ENCODE measurements at places on chromosomes 7 and 10. TPM values are rescaled to one million over a fixed set of nuclear protein-coding genes. Genes with fewer than 3 reads are reported as not detected.

Gene PITX3
- total RNA-seq, result 0.14 TPM

Gene TACC2
- total RNA-seq, result 25.2 TPM

Gene HTR5A
- total RNA-seq, result not detected

Gene TPK1
- total RNA-seq, result 3.8 TPM

Gene C10orf71
- total RNA-seq, result not detected

Gene ECHDC3
- 31.6 TPM for total RNA-seq

Measured in kidney epithelial cell (primary cell).